ENCODE measurements at places on chromosomes 13 and 19.

DNA sequence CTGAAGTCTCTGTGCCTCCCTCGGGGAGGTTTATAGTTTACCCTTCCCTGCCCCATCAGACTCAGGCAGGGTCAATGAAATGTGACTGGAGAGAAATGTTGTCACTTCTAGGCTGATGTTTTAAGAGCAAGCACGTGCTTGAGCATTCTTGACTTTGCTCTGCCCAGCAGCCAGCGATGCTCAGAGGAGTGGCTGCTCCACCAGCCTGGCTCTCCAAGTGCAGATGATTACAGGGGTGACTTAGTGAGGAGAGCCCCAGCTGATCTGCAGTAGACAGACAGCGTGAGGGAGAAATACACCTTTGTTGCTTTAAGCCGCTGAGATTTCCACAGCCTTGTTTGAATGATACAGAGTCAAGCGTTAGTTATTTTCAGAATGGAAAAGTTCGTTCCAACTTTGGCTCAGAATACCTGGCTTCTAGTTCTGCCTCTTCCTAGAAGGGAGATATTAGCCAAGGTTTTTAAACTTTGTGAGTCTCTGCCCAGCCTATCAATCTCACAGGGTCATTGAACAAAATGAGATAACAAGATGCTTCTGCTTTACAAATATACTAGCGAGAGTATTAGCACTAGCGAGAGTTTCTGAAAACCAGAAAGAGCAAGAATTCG, 143.6 kb downstream of the OXGR1 start:
- DNase-seq: no peak

GRCh38 chr19:7762719-7763293, at the start of gene CLEC4M:
CLEC4M (plus strand) TSS chr19:7763243; CDS start chr19:7763267, 24 bp downstream.
- DNase-seq: no peak

DNA sequence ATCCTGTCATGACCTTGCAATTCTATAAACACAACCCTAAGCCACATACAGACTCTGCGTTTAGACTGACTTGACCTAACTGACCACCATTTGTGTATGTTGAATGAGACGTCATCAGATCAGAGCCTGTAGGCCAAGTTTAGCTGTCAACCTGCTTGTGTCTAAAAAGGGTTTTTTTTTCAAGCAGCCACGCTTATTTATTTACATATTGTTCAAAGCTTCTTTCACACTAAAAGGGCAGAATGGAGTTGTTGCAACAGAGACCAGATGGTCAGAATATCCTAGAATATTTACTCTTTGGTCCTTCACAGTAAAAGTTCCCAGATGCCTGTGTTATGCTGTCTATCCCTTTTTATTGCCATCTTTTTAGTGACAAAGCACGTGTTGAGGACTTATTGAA, 307.7 kb upstream of the SLC10A2 start:
- DNase-seq: no peak

DNA sequence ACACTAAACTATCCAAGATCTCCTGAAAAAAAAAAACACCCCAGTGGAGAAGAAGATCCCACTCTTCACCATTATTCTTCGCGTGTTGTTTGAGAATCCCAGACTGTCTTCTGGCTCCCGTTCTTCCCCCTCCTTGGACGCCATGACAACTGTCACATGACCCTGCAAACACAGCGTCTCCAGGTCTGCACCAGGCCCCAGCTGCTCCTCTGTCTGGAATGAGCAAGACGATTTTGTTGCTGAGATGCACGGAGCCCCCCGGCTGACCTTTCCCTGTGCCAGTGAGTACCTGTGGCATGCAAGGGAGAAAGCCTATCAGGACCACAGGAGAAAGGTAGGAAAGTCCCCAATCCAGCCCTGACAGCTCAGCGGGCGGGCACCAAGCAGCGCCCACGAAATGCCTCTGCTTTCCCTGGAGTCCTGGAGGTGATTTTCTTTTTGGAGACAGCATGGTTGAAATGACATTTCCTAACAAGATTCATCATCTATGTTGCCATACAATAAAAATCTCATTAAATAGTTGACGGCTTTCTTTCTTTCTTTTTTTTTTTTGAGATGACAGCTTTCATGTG, at the start of gene CFAP97D2:
Gene CFAP97D2 (plus strand): TSS at position 171 of the 572 bp plus-strand sequence. CDS start 74 bp downstream, at position 245.
- DNase-seq: no peak

DNA sequence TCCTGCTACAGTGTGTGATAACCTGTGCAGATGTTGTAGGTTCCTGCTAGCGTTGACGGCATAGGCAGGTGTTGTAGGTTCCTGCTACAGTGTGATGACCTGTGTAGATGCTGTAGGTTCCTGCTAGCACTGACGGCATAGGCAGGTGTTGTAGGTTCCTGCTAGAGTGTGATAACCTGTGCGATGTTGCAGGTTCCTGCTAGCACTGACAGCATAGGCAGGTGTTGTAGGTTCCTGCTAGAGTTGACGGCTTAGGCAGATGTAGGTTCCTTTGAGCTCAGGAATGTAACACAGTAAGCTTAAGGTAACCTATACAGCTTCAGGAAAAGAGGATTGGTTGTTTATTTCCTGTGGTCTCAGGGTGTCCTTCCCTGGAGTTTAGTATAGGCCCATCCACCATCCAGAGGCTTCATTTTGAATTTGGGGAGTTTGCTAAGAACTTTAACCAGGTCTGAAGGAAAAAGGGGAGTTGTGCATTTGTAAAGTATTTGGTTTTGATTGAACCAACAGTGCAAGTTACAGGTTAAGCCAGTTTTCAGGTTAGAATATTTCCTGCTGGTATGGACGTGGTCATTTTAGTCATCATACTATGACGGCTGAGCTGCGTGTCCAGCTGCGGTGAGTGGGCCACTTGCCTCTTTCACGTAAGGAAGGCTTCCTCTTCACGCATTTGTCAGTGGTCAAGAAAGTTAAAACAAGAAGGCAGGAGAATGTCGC, 53.8 kb downstream of the ATP11A start:
- no peak for DNase-seq

- DNase-seq: no peak
Observed at GRCh38 chr13:44806826-44807225, 182.4 kb downstream of the NUFIP1 start.

DNA sequence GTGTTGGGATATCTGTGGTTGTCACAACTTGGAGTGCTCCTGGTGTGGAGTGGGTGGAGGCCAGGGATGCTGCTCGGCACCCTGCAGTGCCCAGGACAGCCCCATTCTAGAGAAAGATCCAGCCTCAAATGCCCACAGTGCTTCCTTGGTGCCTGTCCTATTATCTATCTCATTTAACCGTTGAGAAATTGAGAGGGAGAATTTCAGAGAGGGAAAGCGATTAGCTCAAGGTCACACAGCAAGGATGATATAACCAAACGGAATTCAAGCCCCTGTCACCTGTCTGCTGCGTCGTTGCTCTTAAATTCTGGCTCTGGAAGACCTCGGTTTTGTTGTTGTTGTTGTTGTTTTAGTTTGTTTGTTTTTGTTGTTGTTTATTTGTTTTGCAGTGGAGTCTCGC, 13.5 kb downstream of the ANKRD24 start:
- DNase-seq: no peak

DNA sequence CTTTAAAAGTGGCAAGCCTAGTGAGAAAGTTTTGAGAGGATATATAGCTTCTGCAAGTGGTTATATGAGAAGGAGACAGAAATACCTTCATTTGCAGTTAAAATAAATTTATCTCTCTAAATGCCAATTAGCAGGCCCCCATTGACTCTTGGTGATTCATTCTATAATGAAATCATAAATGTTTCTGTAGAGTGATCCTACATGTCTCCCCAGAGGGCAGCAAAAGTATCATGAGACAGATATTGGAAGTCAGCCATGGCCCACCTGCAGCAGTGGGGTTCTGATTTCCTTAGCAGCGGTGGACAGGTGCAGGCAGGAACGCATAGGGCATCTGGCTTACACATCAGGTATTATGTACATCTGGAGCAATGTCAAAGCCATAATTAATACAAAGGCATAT, 385.4 kb upstream of the SLC10A2 start:
- DNase-seq: no peak

- DNase-seq: no peak
Observed at GRCh38 chr19:6352381-6353165, 8.8 kb upstream of the CLPP start.

- peak; percentile 90 for DNase-seq
Observed at GRCh38 chr13:66933994-66934393, 296.1 kb downstream of the PCDH9 start.

GRCh38 chr19:29878973-29879654, 62.9 kb upstream of the URI1 start:
- peak; percentile 8 for DNase-seq

GRCh38 chr19:55032170-55032800, 5.8 kb downstream of the GP6 start:
- no peak for DNase-seq

- no peak for DNase-seq
Observed at GRCh38 chr13:90534617-90535370, 812.7 kb upstream of the MIR17HG start.

DNA sequence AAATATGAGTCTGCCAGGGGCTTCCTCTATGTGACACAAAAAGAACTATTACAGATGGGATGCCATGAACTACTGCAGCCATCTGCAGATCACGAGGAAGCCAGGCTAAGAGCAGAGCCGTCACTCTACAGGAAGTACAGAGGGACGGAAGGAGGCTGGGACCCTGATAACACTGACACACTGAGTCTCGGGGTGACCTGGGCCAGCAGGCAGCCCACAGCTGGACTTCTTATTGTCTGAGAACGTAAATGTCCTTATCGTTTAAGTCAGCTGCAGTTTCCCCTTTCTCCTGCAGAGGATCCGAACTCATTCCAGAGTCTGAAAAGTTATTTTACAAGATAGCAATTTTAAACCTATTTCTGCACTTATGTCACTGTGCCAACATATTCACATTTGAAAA, 20.7 kb downstream of the PARP4 start:
- DNase-seq: no peak

- DNase-seq: peak; percentile 14
Observed at GRCh38 chr19:46225558-46226004, 4.0 kb upstream of the IGFL1 start.

- peak; percentile 77 for DNase-seq
Observed at GRCh38 chr19:6402837-6403608, 10.1 kb upstream of the GTF2F1 start.

DNA sequence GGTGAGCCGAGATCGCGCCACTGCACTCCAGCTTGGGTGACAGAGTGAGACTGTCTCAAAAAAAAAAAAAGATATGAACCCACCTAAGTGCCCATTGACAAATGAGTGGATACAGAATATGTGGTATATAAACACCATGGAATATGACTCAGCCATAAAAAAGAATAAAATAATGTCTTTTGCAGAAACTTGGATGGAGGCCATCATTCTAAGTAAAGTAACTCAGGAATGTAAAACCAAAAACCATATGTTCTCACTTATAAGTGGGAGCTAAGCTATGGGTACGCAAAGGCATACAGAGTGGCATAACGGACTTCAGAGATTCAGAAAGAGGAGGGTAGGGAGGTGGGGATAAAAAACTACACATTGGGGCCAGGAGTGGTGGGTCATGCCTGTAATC, 29.5 kb downstream of the PLA2G4C start:
- no peak for DNase-seq

- DNase-seq: peak; percentile 2
Observed at GRCh38 chr13:36639610-36640009, 34.2 kb upstream of the SERTM1 start.

DNA sequence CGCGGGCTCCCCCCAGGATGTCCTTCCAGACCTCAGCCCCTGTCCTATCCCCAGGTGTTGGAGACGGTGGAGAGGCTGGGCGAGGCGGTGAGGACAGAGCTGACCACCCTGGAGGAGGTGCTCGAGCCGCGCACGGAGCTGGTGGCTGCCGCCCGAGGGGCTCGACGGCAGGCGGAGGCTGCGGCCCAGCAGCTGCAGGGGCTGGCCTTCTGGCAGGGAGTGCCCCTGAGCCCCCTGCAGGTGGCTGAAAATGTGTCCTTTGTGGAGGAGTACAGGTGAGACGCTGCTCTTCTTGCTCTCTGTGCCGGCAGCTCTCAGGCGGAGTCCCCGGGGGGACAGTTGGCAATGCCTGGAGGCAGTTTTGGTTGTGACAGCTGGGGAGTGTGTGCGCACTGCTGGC, 6.9 kb downstream of the TTYH1 start:
- DNase-seq: no peak

- no peak for DNase-seq
Observed at GRCh38 chr13:19695829-19696228, 62.4 kb downstream of the MPHOSPH8 start.

DNA sequence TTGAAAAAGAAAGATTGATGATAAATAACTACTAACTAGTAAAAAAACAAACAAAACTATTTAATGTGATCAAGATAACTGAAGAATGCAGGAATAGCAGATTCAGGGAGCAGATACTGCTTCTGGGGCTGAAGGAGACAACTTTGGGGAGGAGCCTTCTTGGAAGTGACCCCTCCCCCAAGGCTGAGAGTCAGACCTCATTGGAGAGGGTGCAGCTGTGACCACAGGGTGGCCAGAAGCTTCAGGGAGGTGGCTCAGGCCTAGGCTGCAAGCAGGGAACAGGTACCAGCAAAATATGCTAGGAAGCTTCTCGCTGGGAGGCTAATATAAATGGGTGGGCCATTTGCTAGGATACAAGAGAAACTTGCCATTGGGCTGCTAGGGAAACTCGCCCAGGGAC, 149.9 kb downstream of the MYO16 start:
- DNase-seq: no peak

DNA sequence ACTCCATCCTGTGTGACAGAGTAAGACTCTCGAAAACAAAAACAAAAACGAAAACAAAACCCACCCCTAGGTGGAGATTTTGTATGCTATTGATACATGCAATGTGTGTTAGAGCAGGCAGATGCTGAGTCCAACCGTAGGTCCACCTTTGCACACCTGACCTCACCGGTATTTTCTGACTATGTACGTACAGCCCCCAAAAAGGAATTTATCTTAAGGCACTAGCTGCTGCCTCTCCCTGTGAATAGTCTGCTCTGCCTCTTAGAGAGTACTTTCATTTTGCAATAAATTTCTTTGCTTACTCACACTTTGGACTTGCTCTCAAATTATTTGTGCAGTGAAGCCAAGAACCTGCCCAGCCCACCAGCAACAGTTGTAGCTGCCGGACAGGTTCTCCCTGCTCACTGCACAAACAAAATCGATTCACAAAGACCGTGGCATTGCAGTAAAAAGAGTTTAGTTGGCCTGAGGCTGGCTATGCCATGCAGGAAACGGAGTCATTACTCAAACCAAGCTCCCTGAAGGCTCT, 8.2 kb upstream of the ZNF77 start:
- peak; percentile 34 for DNase-seq

DNA sequence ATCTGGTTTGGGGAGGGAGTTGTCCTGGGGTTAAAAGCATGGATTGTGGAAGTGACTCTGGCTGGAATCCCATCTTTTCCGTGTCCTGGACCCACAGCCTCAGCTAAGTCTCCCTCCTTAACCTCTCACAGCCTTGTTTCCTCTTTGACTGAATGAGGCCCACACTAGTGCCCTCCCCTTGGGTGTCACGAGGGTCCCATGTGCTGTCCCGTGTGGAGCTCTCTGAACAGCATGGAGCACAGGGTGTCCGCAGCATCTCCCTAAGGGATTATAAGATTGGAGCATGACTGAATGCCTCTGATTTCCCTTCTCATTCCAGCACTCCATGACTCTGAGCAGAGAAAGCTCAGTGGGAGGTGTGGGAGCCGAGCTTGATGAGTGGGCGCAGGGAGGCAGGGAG, 182.5 kb downstream of the TEX29 start:
- DNase-seq: no peak

Data from amniotic epithelial cell (primary cell).